ENCODE measurements at places on chromosomes 6 and 20.
A peak's percentile ranks its signal among the peaks of the same experiment; 100 is the strongest.

DNA sequence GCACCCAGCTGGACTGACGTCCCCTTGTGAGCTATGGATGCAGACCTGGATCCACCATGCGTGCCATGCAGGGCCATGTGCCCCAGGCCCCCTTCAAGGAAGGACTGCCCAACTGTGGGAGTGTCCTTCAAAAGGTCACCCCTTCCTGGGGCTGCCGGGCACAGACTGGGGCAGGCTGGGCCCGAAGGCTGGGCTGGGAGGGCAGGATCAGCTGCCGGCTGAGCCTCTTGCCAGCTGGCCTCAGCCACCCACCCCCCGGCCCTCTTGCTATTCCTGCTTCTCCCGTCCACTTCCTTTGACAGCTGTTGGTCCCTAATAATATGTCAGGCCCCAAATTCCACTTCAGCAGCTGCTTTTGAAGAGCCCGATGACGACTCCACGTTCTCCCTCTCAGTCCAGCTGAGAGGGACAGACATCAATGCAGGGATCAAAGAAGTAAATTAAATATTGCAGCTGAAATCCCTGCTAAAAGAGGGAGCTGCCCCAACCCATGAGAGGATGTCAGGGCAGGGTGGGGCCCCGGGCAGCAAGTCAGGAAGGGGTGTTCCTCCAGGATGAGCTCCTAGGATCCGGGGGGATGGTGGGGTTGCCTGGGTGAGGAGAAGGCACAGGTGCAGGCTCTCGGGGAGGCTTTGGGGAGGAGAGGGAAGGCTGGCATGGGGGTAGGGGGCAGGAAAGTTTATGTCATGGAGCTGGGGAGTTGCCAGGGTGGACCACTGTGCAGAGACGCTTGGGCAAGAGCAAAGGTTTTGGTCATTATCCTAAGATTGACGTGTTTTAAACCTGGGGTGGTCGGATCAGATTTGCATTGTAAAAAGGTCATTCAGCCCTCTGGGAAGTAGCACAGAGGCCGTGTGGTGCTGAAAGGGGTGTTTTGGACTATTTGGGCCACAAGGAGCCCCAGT lies 185.0 kb downstream of the ANKRD60 start:
- peak; percentile 88 for DNase-seq
- no peak overlapping the region for H3K4me3 ChIP-seq
- no peaks in the 10 kb centered on the region for H3K27me3 ChIP-seq
- peak overlapping the region; percentile 70 for H3K27ac ChIP-seq
- peaks cover 34% of the 10 kb centered on the region for H3K4me1 ChIP-seq

DNA sequence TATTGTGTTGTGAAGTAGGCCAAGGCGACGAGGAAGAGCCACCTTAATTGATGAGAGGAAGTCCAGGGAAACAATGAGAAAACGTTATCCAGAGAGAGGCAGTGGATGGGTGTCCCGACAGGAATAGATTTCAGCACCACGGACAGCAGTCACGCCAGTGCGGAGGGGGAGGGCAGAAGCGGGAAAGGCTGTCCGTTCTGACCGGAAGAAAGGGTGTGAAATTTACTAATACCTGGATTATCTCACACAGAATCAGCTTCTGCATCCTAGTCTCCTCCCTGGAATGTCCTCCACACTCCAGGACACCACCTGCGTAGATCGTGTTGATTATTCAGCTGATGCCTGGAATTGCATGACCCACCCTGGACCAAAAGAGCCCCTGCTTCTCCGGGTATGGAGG lies 7.4 kb upstream of the BPIFA3 start:
- no peaks in the 10 kb centered on the region for H3K36me3 ChIP-seq
- no peaks in the 10 kb centered on the region for H3K4me1 ChIP-seq
- no peak overlapping the region for H3K4me3 ChIP-seq
- H3K27me3 ChIP-seq, result peaks cover 2% of the 10 kb centered on the region

GRCh38 chr6:149271348-149272340 lies 45.9 kb upstream of the TAB2 start:
- H3K4me3 ChIP-seq, result no peak overlapping the region
- H3K27ac ChIP-seq, result no peak overlapping the region
- no peaks in the 10 kb centered on the region for H3K4me1 ChIP-seq
- no peaks in the 10 kb centered on the region for H3K27me3 ChIP-seq
- no peaks in the 10 kb centered on the region for H3K36me3 ChIP-seq
- no peak for DNase-seq

GRCh38 chr6:150646228-150646627 lies 46.5 kb downstream of the PLEKHG1 start:
- no peak overlapping the region for H3K27ac ChIP-seq
- no peak for DNase-seq
- no peak overlapping the region for H3K4me3 ChIP-seq
- H3K36me3 ChIP-seq, result no peaks in the 10 kb centered on the region

GRCh38 chr20:61464307-61465303 lies 212.5 kb downstream of the CDH4 start:
- H3K4me1 ChIP-seq, result no peaks in the 10 kb centered on the region
- no peak overlapping the region for H3K27ac ChIP-seq
- no peaks in the 10 kb centered on the region for H3K27me3 ChIP-seq
- no peak for DNase-seq
- H3K36me3 ChIP-seq, result no peaks in the 10 kb centered on the region

- H3K27me3 ChIP-seq, result no peaks in the 10 kb centered on the region
- no peak overlapping the region for H3K4me3 ChIP-seq
- peaks cover 14% of the 10 kb centered on the region for H3K4me1 ChIP-seq
Measured at GRCh38 chr20:16028923-16029322, 544.3 kb downstream of the KIF16B start.

GRCh38 chr6:154403788-154404187 lies 47.2 kb upstream of the IPCEF1 start:
- peaks cover 36% of the 10 kb centered on the region for H3K36me3 ChIP-seq
- H3K27me3 ChIP-seq, result no peaks in the 10 kb centered on the region
- peak; percentile 52 for DNase-seq
- no peaks in the 10 kb centered on the region for H3K4me1 ChIP-seq
- no peak overlapping the region for H3K27ac ChIP-seq

DNA sequence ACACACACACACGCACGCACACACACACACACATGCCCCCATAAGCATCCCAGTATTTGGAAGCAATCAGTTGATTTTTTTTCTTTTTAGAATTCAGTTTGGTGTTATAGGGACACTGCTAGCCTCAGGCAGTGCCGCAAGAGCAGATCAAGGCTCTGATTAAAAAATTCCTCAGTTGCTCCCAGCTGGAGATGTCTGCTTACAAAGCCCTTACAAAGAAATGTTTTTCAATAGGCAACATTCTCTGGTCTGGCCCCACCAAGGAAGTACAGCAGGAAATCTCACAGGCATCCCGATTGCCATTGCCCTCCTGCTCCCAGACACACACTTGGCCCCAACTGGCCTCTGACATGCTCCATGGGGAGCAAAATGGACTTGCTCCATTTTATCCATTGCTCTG lies 22.9 kb upstream of the CD83 start:
- no peaks in the 10 kb centered on the region for H3K36me3 ChIP-seq
- no peaks in the 10 kb centered on the region for H3K4me1 ChIP-seq
- H3K27ac ChIP-seq, result no peak overlapping the region
- no peak overlapping the region for H3K4me3 ChIP-seq

Data from SJCRH30 (cell line).